HepG2 (cell line): ENCODE measurements at places on chromosomes 11 and 22. TPM values are rescaled to one million over a fixed set of nuclear protein-coding genes. Genes with fewer than 3 reads are reported as not detected.

The KRTAP5-11 gene
- not detected in 2 replicates for total RNA-seq

The RASD2 gene
- total RNA-seq: not detected in 2 replicates

The DYNC2H1 gene
- 0.66 and 1.2 TPM in 2 replicates for total RNA-seq

The OR8D1 gene
- not detected in 2 replicates for total RNA-seq

The CABP4 gene
- total RNA-seq: not detected in 2 replicates
